ENCODE measurements at places on chromosomes 11 and 22.

DNA sequence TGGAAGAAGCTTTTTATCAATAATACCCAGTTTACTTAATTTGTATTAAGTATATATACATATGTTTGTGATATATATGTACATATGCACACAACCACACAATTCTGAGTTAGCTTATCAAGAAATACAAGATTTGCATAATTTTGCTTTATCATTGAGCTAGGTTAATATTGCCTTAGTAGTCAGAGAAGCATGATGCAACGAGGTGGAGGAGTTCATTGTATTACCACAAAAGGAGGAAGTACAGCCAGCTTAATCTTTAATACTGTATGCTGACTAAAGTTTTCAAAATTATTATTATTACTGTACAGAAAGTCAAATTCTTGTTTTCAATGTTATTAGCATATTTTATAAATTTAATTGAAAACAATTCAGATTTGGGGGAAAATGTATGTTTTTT, 278.4 kb upstream of the PDGFD start:
- DNase-seq: peak; percentile 60

- DNase-seq: no peak
Observed at GRCh38 chr11:124724979-124725718, 14.6 kb upstream of the NRGN start.

GRCh38 chr11:40134820-40135570, 1324.5 kb downstream of the LRRC4C start:
- DNase-seq: no peak

DNA sequence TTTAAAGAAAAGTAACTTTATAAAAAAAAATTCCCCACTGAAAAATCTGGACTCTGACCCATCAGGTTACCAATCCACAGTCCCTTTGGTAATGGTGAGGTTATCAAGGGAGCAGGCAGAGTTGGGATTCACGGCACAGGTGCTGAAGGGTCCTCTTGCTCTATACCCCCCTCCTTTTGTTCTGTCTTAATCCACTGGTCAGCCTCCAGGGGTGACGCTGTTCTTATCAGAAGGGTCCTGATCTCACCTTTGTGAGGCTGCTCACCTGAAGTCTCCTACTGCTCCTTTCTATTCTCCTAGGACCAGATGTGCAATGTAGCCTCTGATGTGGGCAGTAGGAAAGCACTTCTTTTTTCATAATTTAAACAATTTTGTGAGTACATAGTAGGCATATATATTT, 80.6 kb upstream of the E2F8 start:
- DNase-seq: no peak

GRCh38 chr11:28343304-28344233, 235.4 kb downstream of the METTL15 start:
- peak; percentile 71 for DNase-seq

GRCh38 chr22:50621356-50621880, 6.5 kb downstream of the ARSA start:
- no peak for DNase-seq

DNA sequence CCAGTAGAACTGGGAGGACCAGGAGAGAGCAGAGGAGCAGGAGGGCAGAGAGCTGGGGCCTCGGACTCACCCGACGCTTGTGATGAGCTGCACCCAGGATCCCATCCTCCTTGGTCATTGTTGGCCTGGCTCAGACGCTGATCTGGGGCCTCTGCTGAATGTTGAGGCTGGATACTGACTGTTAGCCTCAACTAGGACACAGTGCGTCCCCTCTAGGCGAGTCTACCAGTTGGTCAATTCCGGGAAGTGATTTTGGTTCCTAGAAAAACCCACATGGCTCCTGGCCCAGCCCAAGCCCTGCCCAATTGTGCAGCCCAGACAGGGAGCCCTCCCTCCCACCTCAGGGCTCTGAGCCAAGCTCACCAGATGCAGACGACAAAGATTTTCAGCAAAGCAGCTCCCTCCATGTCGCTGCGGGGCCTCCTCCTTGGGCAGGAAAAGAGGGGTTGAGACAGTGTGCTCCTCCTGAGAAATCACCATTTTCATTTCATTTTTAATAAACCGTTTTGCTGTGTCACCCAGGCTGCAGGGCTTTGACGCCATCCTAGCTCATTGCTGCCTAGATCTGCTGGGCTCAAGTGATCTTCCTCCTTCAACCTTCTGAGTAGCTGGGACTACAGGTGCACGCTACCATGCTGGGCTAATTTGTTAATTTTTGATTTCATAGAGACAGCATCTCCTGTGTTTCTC, at the start of gene APOL4:
Gene APOL4 (minus strand): TSS at position 180 of the 690 bp plus-strand sequence. CDS start 75 bp downstream, at position 105.
- DNase-seq: no peak

GRCh38 chr11:20474882-20475517, 87.5 kb downstream of the PRMT3 start:
- no peak for DNase-seq

GRCh38 chr22:29308148-29308790, 1.8 kb downstream of the GAS2L1 start:
- DNase-seq: no peak

Data from NCI-H226 (cell line).